ENCODE measurements at places on chromosomes 5 and 9.
A peak's percentile ranks its signal among the peaks of the same experiment; 100 is the strongest.

- DNase-seq, result peak; percentile 58
Measured at GRCh38 chr5:65721050-65721719, 724 bp downstream of the SGTB start.

GRCh38 chr5:168693883-168694282 is 114.7 kb upstream of the PANK3 start:
- no peak for DNase-seq

- DNase-seq, result no peak
Measured at GRCh38 chr5:28254846-28255245, 1216.5 kb upstream of the CDH9 start.

DNA sequence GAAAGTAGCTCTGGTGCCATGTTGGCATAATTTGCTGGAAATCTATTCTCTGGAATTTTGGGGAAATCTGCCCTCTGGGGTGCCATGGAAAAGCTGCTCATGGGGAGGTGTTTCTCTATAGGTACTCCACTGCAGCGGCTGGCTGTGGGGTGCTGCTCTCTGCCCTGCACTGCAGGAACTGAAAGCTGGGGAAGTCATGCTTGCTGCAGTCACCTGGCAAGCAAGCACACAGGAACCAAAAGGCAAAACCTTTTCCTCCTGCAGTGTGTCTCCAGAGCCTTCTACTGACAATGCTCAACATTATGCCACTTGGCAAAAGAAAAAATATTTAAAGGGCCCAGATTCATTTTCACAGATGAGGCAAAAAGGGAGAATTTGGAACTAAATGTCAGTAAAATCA is 25.8 kb upstream of the CARNMT1 start:
- peak; percentile 11 for DNase-seq

GRCh38 chr5:79832911-79833310 is 143.3 kb downstream of the CMYA5 start:
- no peak for DNase-seq

GRCh38 chr5:93130624-93131490 is 450.2 kb downstream of the NR2F1-AS1 start:
- DNase-seq, result no peak

DNA sequence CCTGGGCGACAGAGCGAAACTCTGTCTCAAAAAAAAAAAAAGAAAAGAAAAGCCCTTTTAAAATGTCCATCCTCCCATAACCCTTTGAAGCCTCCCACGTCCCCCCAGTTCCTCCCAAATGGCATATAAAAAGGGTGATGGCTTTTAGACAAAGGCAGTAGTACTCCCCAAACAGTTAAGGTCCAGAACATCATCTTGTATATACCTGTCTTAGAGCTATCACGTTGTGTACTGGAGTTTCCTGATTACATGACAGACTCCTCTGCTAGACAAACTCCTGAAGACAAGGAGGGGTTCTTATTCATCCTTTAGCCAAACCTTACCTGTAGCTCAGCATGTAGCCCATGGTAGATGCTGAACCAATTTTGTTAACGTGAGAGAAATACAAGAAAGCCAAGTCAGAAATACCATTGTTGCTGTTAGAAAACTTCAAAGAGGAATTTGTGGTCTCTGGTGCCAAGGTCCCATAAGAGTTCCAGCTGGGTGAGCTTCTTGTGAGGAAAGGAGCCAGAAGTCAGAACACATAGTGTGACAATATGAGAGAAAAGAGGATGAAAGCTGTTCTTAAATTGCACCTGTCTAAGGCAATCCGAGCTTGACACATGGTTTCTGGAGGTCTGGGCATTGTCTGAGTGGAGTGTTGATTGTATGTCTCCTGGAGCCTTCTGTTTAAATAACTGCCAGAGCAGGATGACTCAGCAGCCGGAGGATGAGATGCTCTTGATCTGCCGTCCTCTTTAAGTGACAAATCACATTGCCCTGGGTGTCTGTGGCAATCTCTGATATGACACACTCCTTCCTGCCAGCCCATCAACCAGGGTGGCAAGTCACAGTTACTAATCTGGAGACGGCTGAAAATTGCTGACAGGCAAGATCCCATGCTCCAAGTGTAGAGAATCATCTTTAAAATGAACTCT is 69.1 kb downstream of the ARRDC3 start:
- DNase-seq, result peak; percentile 36
